ENCODE measurements at places on chromosomes 7 and 10. TPM values are rescaled to one million over a fixed set of nuclear protein-coding genes. Genes with fewer than 3 reads are reported as not detected.

GRCh38 chr10:63584725-63585035, 63.5 kb downstream of the REEP3 start:
- no peak for DNase-seq

DNA sequence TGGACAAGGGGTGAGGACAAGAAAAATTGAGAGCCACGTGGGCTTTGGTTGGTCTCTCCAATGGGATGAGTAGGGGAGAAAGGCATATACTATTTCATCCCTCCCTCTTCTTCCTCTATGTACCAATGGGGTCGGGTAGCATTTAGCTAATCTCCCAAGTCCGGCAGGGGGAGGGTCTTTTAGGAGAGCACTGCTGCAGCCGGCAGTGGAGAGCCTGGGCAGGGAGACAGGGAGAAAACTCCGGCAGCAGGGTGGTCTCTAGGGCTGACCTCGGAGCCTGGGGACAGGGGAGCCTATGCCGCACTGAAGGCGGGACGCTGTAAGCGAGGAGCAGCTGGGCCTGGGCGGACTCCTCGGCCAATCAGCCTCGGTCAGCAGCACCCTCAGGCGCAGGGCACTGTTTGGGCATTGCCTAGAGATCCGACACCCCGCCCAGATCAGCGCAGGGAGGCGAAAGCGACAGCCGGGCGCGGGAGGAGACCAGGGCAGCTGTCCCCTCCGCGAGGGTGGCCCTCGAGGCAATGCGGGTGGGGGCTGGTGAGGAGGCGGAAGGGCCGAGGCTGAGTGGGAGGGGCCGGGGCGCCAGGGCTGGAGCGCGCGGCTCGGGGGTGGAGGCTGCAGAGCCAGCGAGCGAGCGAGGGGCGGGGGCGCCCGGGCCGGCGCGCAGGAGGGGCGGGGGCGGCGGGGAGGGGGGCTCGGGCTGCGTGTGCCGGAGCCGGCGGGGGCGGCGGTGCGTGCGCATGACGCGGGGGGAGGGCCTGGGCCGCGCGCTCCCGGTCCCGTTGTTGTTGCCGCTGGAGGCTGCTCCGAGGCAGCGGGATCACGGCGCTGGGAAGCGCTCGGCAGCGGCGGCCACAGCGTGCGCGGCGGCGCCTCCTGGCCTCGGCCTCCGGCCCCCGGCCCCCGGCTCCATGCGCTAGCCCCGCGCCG, at the start of gene AGAP3:
AGAP3 (plus strand) TSS at position 785 of the 930 bp plus-strand sequence. CDS start 267 bp downstream, outside the sequence.
- peak; percentile 83 for DNase-seq

GRCh38 chr10:131271966-131272365, 39.6 kb downstream of the TCERG1L start:
- DNase-seq = no peak

The CABCOCO1 gene
- 3.2 TPM for total RNA-seq

The EPHA1 gene
- total RNA-seq = 0.32 TPM

The LCOR gene
- 58.7 TPM for total RNA-seq

The SPDYE11 gene
- not detected for total RNA-seq

Measured in fibroblast of villous mesenchyme (primary cell).